ENCODE measurements at places on chromosomes 2 and 18.

DNA sequence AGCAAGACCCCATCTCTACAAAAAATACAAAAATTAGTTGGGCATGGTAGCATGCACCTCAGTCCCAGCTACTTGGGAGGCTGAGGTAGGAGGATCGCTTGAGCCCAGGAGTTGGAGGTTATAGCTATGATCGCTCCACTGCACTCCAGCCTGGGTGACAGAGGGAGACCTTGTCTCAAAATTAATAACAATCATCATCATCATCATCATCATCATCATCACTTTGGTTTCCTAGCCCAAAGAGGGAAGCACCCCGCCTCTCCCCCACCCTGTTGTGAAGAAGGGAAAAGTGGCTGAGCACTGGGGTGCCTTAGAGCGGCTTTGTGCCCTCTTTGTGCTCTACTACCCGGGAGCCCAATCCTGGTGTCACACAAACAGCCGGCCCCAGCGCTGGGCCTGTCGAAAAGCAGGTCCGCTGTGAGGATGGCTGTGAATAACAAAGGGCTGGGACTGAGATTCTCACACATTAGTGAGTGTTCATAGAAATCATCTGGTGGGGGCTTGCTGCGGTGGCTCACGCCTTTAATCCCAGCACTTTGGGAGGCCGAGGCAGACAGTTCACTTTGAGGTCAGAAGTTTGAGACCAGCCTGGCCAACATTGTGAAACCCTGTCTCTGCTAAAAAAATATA, 42.6 kb upstream of the ASXL2 start:
- no peak for DNase-seq

DNA sequence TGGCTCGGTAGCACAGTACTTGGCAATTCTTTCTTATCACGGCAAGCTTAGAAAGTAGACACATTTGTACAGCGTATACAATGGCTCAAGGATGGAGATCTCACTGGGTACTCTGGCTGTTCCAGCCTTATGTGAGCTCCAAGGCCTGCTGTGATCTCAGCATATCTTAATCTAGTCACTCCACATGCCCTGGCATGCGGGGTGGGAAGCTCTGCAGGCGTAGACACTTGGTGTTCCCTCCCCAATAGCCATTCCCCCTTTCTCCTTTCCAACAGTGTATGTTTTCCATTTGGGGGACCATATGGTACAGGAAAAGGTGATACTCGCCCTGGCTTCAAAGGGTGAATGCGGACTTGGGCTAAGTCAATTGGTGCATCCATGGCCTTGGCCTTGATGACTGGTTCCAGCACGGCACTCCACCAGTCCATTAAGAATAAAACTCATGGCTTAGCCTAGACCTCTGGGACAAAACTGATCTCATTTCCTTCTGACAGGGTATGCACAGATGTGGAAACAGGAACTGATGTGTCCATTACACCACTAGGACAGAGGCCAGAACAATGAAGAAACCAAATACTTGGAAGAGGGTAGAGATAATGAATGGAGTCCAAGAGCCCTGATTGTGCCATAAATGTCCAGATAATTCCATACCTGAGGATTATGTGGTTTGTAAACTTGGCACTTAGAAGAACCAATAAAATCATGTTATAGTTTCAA, 28.4 kb downstream of the TGIF1 start:
- peak; percentile 19 for DNase-seq

DNA sequence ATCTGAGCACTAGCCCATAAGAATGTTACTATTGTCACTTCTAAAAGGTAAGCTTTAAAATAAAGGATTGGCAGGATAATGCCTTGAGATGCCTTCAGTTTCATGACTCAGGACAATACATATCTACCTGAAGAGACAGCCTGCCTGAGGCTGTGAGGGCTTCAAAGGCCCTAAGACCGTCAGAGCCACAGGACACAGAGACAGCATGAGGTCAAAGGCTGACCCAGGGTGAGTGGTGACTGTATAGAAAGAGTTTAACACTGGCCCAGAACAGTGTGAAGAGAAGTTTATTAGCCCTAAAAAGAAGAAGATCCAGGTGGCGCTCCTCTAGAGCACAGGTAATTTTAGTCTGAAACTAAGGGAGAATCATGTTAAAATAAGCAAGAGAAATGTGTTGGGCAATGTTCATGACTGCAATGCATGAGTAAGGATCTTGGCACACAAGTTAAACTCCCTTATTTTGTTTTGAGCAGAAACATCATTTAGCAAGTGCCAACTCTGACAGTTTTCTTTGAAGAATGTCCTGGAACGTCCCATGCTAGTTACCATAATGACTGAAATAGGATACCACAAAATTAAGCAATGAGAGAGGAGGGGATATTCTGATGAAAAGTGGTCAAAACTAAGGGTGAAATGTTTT, 78.1 kb upstream of the FAM110C start:
- no peak for DNase-seq

- no peak for DNase-seq
These were observed 143.7 kb downstream of the NAPG start for GRCh38 chr18:10669441-10670100.

DNA sequence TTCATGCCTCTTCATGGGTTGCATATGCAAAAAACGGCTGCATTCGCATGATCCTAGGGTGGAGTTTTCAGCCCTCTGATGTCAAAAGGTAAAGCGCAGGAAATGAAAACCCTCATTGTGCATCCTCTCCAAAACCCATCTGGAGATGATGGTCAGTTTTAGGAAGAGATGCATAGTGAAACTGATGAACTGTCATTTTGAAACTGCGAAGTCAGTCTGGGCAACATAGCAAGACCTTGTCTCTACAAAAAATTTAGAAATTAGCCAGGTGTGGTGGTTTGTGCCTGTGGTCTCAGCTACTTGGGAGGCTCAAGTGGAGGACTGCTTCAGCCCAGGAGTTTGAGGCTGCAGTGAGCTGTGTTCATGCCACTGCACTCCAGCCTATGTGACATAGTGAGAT, 2.5 kb upstream of the TTLL4 start:
- DNase-seq, result no peak
